ENCODE measurements at places on chromosomes 5 and 9. TPM values are rescaled to one million over a fixed set of nuclear protein-coding genes. Genes with fewer than 3 reads are reported as not detected.

GRCh38 chr5:123421773-123422172 lies 1.4 kb downstream of the CEP120 start:
- DNase-seq: no peak

DNA sequence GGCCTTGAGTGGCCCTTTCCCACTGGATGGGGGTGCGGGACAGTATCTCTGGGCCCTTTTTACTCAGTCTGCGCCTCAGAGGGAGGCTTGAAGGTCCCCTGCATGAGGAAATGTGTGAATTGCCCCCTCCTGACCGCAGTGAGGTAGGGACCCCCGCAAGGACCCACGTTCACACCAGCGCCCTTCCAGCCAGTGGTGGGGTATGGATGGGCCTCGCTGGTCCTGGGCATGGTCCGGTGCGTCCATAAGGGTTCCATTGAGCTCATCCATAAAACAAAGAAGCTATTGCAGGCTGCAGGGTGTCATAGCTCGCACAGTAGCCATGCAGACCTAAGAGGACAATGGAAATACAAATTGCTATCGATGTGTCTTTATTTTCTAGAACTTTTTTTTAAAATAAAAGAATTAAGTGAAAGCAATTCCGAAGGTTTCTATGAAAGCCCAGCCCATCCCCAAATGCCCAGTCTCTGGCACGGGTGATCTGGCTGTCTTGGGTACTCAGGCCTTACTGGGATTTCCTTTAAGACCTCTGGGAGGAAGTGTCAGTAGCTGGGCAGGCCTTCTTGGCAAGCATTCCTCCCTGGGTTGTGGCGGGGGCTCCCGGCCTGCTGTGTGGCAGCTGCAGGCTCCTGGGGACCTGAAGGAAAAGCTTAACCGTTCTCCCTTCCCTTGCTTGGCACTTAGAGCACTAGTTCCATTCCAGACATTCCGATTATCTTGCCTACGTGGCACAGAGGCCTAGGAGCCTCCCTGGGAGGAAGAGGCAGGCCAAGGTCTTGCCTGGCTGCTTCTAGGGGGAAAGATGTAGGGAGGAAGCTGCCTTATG lies 1.5 kb upstream of the SEMA5A start:
- DNase-seq: no peak

DNA sequence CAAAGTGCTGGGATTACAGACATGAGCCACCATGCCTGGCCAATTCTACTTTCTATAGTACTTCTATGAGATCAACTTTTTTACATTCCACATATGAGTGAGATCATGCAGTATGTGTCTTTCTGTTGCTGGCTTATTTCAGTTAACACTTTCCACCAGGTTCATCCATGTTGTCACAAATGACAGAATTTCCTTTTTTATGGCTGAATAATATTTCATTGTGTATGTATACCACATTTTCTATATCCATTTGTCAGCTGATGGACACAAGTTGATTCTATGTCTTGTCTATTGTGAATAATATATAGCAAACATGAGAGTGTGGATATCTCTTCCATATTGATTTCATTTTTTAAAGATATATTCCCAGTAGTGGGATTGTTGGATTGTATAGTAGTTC lies 17.2 kb downstream of the NLN start:
- no peak for DNase-seq

DNA sequence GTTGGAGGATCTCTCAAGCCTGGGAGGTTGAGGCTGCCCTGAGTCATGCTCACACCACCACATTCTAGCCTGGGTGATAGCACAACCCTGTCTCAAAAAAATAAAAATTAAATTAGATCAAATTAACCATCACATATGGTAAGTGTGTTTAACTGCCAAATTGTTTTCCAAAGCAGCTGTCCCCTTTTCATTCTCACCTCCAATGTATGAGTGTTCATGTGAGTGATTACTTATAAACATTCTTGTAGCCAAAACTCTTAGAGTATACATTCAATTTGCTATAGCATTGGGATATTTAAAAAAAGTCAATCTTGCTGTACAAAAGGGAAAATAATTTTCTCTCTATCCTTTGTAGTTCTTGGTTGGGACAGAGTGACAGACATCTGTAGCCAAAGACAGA lies 53.4 kb upstream of the SNAPC3 start:
- DNase-seq: no peak

- no peak for DNase-seq
Measured at GRCh38 chr5:52469835-52470234, 317.9 kb upstream of the ITGA1 start.

GRCh38 chr9:108973895-108974294 lies 39.4 kb downstream of the CTNNAL1 start:
- DNase-seq: no peak

DNA sequence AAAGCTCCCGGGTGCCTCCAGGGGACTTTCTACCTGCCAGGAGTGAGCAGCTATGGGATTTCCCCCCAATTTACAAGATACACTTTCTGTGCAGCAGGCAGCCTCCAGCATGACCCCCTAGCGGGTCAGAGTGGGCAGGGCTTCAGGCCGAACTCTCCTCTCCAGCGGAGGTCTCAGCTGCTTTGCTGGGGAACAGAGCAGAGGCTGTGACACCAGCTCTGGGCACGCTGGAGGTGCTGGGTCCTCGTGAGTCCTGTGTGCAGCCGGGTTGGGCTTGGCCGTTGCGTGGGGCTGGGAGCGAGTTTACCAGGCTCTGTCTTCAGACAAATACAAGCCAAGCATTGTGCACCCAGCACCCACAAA lies 2.9 kb downstream of the NRARP start:
- DNase-seq: no peak

DNA sequence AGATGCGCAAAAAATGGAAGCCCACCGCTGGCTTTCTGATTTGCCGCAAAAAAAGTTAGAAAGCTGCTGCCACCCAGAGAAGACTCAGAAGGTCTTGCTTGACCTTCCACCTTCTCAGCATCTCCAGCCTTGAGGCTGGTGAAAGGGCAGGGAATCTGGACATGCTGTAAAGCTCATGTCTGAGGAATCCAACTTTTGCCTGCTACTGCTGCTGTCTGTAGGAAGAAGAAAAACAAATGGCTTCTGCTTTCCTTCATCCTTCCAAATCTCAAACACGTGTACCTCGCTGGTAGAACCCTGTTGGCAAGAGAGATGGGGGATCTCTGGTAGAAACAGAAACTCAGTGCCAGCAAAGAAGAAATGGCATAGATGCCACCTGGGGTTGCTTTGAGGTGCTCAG lies 10.2 kb downstream of the TJP2 start:
- no peak for DNase-seq

The FAM221B gene
- total RNA-seq: not detected

The ZNF169 gene
- 6.3 TPM for total RNA-seq

GRCh38 chr5:64594025-64594424 lies 88.2 kb downstream of the RGS7BP start:
- DNase-seq: no peak

GRCh38 chr5:144247131-144247530 lies 76.5 kb downstream of the KCTD16 start:
- DNase-seq: no peak
